Amygdala (tissue), 56 donors: ENCODE measurements at places on chromosomes 5 and 9.

GRCh38 chr5:15525703-15526275, 25.8 kb downstream of the FBXL7 start:
- DNase-seq = no peak

- DNase-seq = no peak
These were observed 91.5 kb downstream of the PCDH1 start for GRCh38 chr5:141786700-141787099.

- DNase-seq = no peak
These were observed 160.0 kb downstream of the PAPPA start for GRCh38 chr9:116313638-116314037.

DNA sequence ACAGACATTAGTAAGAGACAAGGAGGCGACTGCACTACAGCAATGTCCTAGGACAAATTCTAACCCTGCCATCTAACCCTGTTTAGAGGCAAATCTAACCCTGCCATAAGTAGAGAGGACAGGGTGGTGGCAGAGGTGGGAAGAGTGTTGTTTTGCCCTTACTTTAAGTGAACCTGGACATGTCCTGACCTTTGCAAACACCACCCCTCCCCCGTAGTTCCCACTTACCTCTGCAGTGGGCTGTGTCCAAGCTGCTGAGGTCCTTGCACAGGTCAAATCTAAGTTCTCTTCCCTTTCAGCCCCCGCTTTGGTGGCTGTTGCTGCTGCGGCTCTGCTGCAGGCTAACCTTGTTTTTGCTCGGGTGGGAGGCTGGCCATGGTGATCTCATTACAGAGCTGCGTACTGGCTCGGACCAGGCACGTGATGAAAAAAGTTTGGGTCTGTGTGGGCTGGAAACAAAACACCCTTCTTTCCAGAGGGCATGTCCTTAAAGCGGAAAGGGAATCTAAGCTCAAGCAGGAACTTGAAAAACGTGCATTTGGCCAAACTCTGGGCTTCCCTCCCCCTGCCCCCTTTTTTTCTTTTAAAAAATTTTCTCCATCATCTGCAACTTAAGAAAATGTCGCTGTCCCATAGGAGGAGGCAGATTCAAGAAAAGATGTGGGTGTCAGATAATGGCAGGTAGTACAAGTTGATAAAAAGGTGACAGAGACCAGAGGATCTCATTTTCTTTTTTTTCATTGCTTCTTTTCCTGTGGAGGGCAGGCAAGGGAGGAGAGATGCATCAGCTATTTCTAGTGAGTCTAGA, at the start of gene FAXDC2:
Gene FAXDC2, minus strand, starts transcription at position 349 of the 808 bp plus-strand sequence. CDS start 12,425 bp downstream, outside the sequence.
- peak; percentile 69 for DNase-seq

DNA sequence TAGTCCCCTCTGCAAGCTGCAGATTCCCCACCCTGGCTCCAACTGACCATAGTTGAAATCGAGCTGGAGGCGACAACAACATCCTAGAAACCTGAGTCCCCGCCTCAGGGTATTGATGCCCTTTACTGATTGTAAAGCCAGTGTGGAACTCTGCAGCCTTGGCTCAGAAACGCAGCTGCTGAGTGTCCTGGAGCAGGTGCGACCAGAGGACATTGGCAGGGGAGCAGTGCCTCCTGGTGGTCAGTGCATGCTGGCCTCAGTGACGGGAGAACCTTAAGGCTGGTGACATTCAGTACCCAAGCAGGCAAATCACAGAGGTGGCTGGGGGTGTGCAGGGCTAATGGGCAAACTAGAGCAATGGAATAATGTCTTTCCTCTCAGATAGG, 20.4 kb upstream of the ZNF354B start:
- no peak for DNase-seq

DNA sequence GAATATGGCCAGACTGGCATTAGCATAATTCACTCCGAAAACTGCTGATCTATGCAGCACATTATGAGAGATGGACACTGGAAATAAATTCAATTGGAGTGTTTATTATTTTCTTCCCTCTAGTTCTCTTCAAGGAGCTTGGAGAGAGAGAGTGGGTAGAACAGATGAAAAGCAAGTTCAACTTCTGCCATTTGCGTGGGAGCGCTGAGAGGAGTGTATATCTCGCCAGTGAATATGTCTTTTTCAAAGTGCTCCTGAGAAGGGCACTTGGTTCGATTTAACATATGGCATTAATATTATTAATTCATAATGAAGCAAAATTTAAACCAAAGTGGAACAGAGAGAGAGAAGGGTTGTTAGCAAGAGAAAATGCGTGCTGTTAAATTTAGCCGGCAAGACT, 214.4 kb downstream of the DAB2IP start:
- DNase-seq = no peak

GRCh38 chr5:128105203-128105602, 21.6 kb downstream of the SLC12A2 start:
- DNase-seq = no peak

GRCh38 chr9:71921190-71921814, 9.9 kb downstream of the C9orf85 start:
- DNase-seq = no peak

- DNase-seq = peak; percentile 9
These were observed 99.0 kb downstream of the GTF3C4 start for GRCh38 chr9:132768932-132769905.

DNA sequence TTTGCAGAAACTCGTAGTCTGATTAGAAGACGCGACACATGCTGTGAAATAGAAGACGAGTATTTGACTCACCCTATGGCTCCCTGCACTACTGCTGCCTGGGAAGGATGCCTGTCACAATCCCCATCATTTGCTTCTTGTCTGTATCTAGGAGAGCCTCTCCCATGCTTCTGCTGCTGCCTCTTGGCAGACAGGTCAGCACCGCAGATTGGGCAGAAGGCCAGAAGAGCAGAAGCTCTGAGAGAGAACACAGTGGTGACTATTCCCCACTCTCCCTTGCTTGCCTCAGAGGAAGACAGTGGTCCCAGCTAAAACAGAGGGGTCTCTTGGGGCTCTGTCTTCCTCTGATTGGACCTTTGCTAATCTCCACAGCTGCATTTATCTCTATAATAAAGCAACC, 84.0 kb upstream of the SMIM32 start:
- no peak for DNase-seq

- DNase-seq = no peak
These were observed 21.2 kb upstream of the VCAN start for GRCh38 chr5:83450183-83450966.

- DNase-seq = no peak
These were observed 374.1 kb downstream of the DEPDC1B start for GRCh38 chr5:60325870-60326269.

DNA sequence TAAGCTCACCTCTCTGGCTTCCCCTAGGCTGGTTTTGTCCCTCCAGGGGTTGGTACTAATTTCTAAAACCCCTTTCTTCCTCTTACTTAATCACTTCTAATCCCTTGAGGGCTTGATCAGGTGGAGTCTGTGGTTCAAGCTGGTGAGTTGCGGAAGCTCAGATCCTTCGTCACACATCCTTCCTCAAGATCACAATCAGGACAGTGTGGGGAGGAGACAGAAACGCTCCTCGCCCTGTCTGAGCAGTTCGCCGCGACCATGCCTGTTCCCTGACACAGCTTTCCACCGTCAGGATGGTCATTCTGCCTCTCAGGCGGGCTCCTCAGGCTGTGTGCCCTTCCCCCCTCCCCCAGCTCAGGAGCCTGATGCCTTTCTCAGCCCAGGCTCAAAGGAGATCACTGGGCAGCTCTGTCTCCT, 24.3 kb downstream of the CPLX2 start:
- no peak for DNase-seq
